ENCODE measurements at places on chromosomes 6 and 20. TPM values are rescaled to one million over a fixed set of nuclear protein-coding genes. Genes with fewer than 3 reads are reported as not detected.

The PKIG gene
- 262 TPM for total RNA-seq

The TMC2 gene
- 0.20 TPM for total RNA-seq

The SGK2 gene
- total RNA-seq, result not detected

The RIPOR2 gene
- 5.3 TPM for total RNA-seq

The ETV7 gene
- total RNA-seq, result 0.15 TPM

The BHLHE23 gene
- total RNA-seq, result not detected

The CDH4 gene
- not detected for total RNA-seq

The EFCAB8 gene
- total RNA-seq, result not detected

Measured in heart right ventricle (tissue), 16 donors.